ENCODE measurements at places on chromosomes 7 and 10. TPM values are rescaled to one million over a fixed set of nuclear protein-coding genes. Genes with fewer than 3 reads are reported as not detected.

Gene GALNT17
- total RNA-seq: 9.9 TPM

Gene CRHR2
- 0.15 TPM for total RNA-seq

Gene ITGA8
- total RNA-seq: 2.9 TPM

DNA sequence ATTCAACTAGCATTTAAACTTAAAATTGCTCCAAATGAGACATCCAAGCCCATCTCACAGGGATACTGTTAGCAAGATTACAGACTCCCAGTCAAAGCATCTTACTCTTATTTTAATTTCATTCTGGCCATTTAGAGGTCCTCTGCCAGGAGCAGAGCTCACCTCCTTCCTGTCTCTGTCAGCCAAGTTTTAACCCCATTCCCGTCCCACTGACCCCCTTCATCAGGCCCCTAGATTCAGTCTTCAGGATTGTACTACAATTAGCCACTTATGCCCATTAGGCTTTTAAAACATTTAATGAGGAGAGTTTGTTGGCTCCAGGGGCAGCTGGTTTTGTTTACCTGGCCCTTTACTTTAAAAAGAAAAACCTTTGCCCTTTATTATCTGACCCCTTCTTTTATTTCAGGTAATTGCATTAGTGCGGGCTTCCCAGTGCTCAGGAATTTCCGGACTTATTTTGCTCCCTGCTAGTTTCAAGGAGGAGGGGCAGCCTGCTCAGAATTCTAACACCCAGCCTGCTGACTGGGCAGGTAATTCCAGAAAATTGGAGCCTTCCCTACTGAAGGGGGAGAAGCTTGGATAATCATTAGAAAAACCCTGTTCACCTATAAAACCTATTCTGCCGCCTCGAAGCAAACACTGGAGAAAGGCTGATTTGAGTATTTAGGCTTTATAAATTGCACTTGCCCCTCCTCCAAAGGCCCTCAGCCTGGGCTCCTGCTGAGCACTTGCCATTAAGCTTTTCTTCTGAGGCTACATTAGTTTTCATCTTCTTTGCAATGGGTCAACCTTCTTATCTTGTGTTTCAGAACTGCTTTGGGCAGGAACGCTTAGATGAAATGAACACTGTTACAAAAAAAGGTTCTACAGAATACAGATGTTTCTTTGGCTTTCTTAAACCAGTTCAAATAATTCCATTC, 200.5 kb upstream of the HPS1 start:
- no peak for DNase-seq

DNA sequence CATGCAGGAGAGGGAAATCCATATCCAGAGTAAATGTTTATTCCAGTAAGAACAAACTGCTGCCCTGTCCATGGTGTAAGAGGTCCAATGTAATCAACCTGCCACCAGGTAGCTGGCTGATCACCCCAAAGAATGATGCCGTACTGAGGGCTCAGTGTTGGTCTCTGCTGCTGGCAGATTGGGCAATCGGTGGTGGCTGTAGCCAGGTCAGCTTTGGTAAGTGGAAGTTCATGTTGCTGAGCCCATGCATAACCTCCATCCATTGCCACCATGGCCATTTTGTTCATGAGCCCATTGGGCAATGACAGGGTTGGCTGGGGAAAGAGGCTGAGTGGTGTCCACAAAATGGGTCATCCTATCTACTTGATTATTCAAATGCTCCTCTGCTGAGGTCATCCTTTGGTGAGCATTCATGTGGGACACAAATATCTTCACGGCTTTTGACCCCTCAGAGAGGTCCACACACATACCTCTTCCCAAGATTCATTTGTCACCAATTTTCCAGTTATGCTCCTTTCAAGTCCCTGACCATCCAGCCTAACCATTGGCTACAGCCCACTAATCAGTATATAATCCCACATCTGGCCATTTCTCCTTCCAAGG, 23.3 kb upstream of the PAPSS2 start:
- DNase-seq: no peak

DNA sequence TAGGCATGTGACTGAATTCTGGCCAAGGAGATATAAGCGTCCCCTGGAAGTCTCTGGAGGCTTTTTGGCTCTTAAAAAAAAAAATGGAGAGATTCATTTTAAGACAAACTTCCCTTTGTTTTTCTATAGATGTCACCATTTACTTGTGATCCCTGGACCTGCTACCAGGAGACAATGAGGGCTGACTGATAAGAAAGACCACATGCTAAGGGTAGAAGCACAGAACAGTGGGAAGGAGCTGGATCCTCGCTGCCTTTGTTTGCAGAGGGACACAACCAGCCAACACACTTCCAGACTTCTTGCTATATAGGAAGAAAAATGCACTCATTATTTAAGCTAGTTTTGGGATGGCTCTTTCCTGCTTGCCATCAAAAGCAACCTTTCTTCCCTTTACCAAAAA, 172.2 kb downstream of the GRM8 start:
- DNase-seq: no peak

- no peak for DNase-seq
These were observed 2.3 kb downstream of the RNF216 start for GRCh38 chr7:5779141-5779540.

DNA sequence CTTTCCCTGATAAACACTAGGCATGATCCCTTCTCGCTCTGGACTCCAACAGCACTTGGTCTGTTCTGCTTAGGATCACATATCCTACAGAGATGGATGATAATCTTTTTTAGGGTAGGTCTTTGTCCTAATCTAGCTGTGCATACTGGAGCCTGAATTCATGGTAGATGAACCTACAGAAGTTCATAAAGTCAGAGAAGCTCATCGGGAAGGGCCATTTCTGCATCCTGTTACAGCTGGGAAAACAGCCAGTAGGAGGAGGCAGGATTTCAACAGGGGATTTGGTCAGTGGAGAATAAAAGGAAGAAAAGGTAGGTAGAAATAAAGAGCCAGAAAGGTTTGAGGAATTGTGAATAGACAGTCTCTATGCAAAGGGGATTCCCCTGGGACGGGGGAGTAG, 101.4 kb downstream of the ANK3 start:
- no peak for DNase-seq

GRCh38 chr10:61612009-61612408, 50.7 kb upstream of the CABCOCO1 start:
- DNase-seq: no peak

GRCh38 chr10:49735161-49735560, 27.0 kb downstream of the OGDHL start:
- no peak for DNase-seq

DNA sequence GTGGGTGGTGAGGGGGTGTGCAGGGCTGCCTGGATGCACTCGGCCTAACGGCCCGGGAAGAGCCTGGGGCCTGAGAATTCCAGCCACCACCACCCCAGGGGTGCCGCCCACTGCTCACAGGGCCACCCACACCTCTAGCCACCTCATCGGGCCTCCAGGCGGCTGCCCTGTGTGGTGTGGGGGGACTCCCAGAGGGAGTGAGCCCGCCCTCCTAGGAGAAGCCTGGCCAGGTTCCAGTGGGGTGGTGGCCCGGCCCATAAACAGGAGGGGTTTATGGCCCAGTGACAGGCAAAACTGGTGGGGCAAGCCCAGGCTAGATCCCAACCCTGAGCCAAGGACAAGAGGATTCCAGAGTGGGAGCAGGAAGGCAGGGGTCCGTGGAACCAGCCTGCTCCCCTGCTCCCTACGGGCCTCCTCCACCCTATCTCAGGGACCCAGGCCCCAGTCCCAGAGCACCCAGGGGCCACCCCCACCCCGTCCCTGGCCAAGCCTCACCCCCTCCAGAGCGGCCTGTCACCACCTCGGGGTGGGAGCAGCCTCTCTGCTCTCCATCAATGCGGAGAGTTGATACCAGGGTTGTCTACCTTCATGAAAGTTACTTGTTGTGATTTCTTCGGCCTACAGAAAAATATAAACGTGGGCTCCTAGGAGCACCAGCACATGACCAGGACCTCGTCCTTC, 20.2 kb upstream of the PDGFA start:
- DNase-seq: peak; percentile 81

DNA sequence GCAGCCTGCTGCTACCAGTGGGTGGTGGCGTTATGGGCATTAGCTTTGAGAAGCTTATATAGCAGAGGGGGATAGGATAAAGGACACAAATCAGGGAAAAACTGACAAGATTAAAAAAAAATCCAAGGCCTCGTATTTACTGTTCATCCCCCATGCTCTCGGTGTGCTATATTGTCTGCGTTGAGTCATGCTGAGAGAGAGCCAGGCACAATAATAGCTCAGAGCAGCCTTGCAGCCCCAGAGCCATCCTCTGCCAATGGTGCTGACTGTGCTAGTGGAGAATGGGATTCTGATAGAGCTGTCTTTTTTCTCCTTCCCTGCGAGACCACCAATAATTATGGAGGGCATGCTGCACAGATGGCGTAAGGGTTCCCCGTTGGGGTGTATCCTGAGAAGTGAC, 51.7 kb upstream of the FZD1 start:
- no peak for DNase-seq

DNA sequence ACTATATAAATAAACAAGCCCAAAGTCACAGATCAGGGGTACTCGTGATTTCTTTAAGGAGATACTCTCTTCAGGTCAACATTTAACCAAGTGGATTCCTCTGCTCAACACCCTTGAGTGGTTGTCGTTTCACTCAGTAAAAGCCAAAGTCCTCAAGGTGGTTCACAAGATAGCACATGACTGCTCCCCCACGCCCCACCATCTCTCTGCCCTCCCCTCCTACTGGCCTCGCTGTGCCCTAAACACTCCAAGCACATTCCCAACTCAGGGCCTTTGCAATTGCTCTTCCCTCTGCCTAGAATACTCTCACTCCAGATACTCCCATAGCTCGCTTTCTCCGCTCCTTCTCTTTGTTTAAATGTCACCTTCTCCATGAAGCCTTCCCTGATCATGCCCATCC, 72.1 kb upstream of the FHIP2A start:
- DNase-seq: no peak

- DNase-seq: no peak
These were observed 67.0 kb upstream of the HPS1 start for GRCh38 chr10:98513704-98514103.

- no peak for DNase-seq
These were observed 51.1 kb upstream of the NANOS1 start for GRCh38 chr10:118978316-118978997.

Measured in breast epithelium (tissue), 4 donors.